ENCODE measurements at places on chromosomes 7 and 10.

GRCh38 chr10:30017556-30017955 is 41.8 kb downstream of the JCAD start:
- DNase-seq = no peak

DNA sequence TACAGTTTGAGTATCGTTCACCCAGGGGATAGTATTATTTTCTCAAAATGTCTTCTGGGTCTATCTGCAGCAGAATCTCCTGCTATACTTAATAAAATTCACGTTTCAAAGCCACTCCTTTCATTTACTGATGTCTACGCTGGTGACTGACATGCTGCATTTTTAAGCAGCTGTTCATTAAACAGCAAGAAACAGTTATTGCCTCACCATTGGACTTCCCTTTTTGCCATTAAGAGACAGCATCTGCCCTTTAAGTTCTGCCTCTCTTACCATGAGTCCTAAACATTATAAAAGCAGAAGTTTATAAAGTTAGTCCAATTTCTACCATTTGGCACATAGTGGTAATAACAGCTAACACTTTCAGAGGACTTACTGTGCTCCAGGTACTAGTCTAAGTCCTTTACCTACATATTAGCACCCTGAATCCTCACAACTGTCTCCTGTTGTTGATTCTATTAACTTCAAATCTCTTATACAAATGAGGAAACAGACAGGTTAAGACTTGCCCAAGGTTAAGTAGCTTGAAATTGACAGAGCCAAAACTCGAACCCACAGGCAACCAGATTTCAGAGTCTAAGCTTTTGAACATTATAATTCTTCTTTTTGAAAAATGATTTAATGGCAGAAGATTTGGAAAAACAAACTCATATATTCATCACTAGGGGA is 169.5 kb downstream of the SNX13 start:
- no peak for DNase-seq

GRCh38 chr7:156220078-156220605 is 407.9 kb upstream of the SHH start:
- no peak for DNase-seq

GRCh38 chr10:58477122-58477521 is 35.5 kb upstream of the BICC1 start:
- DNase-seq = no peak

- no peak for DNase-seq
These were observed 309.2 kb downstream of the GPR158 start for GRCh38 chr10:25483999-25484398.

DNA sequence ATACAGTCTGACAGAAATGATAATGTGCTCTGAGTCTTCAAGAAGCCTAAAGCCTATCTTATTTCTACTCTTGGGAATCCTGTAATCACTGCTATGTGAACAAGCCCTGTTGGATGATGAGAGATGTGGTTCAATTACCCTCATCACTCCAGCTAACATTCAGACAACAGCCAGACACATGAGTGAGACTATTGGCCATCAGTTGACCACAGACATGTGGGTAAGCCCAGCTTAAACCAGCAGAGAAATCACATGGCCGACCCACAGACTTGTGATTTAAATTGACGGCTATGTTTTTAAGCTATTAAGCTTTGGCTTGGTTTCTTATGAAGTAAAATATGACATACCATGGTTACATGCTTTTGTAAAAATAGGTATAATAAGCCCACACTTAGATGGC is 2.6 kb downstream of the MBL2 start:
- no peak for DNase-seq

- no peak for DNase-seq
These were observed 175.0 kb downstream of the OTUD1 start for GRCh38 chr10:23613900-23614299.

DNA sequence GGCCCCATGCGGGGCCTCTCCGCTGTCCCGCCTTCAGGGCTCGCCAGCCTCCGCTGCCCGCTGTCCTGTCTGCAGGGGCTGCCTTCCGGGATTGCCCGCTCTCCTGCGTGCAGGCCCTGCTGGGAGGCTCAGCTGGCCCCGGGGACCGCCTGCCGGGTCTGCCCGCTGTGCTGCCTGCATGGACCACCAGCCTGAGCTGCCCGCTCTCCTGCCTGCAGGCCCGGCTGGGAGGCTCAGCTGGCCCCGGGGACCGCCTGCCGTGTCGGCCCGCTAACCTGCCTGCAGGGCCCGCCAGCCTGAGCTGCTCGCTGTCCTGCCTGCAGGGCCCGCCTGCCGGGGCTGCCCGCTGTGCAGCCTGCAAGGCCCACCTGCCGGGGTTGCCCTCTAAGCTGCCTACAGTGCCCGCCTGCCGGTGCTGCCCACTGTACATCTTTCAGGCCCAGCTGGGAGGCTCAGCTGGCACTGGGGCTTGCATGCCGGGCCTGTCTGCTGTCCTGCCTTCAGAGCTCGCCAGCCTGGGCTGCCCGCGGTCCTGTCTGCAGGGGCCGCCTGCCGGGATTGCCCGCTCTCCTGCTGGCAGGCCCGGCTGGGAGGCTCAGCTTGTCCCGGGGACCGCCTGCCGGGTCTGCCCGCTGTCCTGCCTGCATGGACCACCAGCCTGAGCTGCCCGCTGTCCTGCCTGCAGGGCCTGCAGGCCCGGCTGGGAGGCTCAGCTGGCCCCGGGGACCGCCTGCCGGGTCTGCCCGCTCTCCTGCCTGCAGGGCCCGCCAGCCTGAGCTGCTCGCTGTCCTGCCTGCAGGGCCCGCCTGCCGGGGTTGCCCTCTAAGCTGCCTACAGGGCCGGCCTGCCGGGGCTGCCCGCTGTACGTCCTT is 165.1 kb downstream of the GLRX3 start:
- DNase-seq = peak; percentile 54

GRCh38 chr10:71804077-71804476 is 30.8 kb upstream of the VSIR start:
- no peak for DNase-seq

- DNase-seq = no peak
These were observed 21.3 kb downstream of the DGKI start for GRCh38 chr7:137825489-137825888.

Data from CD4-positive, alpha-beta T cell treated with Interleukin-4 for 4 hours (primary cell).